ENCODE measurements at places on chromosomes 3 and 15.
A peak's percentile ranks its signal among the peaks of the same experiment; 100 is the strongest.

GRCh38 chr3:197749601-197750395 is at the start of gene FYTTD1:
Gene FYTTD1 (plus strand): TSS chr3:197749883. CDS start chr3:197749972, 89 bp downstream.
- peak; percentile 69 for DNase-seq

GRCh38 chr3:45756055-45756454 is 40.3 kb downstream of the SLC6A20 start:
- DNase-seq = no peak

DNA sequence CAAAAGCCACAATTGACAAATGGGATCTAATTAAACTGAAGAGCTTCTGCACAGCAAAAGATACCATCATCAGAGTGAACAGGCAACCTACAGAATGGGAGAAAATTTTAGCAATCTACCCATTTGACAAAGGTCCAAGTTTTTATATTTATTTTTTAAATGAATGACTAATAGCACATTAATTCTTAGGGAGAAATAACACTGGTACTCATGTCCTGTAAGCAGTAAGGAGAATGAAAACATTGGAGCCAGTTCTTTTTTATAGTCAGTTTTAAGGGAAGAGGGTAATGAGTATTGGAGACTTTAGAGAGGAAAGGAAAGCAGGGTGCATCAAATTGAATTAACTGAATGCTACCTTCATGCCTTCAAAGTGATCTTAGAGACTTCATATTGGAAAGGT is 404.7 kb upstream of the TGFBR2 start:
- no peak for DNase-seq

- no peak for DNase-seq
Observed at GRCh38 chr15:100143378-100143777, 198.4 kb downstream of the ADAMTS17 start.

GRCh38 chr15:82081914-82082762 is 36.3 kb upstream of the MEX3B start:
- DNase-seq = no peak

- DNase-seq = no peak
Observed at GRCh38 chr15:73442968-73443367, at the start of gene REC114. Gene REC114 (plus strand): TSS chr15:73443164. CDS start chr15:73443186, 22 bp downstream.

DNA sequence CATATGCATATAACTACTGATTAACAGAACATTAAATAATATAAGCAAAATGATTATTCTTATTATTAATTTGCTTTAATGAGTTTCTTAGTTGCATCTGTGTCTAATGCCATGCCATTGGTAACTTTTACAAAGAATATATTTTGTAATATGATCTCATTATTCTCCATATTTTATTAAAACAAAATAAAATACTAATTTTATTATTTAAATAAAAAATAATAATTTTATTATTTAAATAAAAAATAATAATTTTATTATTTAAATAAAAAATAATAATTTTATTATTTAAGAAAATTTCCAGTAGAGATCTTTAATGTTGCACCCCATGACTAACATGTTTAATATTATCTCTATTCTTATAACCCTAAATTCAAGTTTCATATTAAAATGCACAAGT is 771.1 kb downstream of the NR2F2 start:
- DNase-seq = no peak

Data from stimulated activated CD4-positive, alpha-beta T cell treated with anti-CD3 and anti-CD28 coated beads, Interleukin-1b, Interleukin-23, amount 100 ng/mL, for 1 hour (primary cell).